ENCODE measurements at places on chromosomes 12 and 14.

- no peak for DNase-seq
Observed at GRCh38 chr12:121352682-121353018, 439 bp upstream of the ANAPC5 start.

DNA sequence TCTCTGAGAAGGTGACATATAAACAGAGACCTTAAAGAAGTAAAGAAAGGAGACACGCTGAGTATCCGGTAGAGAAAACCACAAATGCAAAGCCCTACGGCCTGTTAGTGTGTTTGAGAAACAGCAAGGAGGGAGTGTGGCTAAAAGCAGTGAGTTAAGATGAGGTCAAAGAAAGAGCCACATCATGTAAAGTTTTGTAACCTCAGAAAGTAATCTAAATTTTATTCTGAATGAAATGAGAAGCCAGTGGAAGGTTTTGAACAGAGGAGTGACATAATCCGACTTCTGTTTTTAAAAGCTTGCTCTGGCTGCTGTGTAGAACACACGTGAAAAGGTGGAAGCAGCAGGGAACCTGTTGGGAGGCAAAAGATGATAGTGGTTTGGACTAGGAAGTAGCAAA, 32.6 kb downstream of the PPP2R5E start:
- DNase-seq: peak; percentile 66

GRCh38 chr14:34701808-34702207, 12.6 kb downstream of the CFL2 start:
- DNase-seq: no peak

- DNase-seq: no peak
Observed at GRCh38 chr14:84657911-84658310, 872.0 kb upstream of the FLRT2 start.
